ENCODE measurements at places on chromosomes 1 and 21.

DNA sequence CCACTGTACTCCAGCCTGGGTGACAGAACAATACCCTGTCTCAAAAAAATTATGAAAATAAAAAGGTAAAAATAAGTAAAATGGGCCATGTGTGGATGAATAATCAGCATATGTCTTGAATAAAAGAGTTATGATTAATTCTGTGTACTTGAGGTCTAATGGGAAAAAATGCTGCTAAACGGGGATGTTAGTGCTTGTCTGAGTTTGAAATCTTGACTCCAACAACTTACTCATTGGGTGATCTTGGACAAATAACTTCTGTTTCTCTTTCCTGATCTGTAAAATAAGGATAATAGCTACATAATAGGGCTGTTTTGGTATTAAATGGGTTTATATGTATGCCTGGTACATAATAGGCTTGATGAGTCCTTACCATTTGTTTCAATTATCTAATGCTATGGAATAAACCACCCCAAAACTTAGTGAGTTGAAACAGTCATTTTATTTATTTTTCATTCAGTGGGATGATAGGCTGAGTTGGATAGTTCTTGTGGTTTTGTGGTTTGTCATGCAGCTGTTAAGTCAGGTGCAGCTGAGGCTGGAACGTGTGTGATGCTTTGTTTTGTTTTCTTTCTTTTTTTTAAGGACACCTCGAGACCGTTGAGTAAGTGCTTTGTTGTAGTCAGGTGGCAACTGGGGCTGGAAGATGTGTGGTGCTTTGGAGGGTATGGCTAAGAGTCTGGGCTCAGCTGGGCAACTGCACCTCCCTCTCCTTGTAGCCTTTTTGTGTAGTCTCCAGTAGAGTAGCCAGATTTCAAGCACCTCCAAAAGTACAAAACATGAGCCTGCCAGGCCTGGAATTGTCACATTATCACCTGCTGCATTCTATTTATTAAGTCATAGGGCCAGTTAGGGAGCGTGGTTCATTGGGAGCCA is 4.9 kb downstream of the MDM4 start:
- DNase-seq, result no peak

- DNase-seq, result no peak
These were observed 6.6 kb downstream of the LINGO4 start for GRCh38 chr1:151798571-151798970.

DNA sequence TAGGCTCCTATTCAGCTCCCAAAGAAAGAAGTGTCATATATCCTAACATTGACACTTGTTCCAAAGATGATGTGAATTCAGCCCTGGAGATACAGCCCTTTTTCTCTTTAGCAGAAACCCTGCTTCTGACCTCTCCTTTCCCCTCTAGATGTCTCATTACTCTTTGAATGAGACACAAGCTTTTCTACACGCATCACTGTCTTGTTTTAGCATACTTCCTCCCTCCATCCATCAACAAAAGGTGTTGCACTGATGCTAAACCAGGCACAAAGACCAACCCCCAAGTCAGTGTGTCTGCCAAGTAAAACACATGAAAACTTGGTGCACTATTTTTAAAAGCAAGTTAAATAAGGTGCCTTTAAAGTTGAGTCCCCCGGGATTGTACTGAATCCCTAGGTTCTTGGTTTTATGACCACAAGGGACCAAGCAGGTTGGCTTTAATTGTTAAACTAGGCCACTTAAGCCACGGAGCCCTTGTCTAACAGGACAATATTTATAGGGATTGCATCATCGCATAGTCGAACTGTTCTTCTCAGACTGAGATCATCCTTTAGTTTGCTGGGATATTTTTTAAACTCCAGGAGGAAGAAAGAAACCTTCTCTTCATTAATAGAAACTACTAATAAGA is 101.0 kb upstream of the GUCA2B start:
- no peak for DNase-seq

DNA sequence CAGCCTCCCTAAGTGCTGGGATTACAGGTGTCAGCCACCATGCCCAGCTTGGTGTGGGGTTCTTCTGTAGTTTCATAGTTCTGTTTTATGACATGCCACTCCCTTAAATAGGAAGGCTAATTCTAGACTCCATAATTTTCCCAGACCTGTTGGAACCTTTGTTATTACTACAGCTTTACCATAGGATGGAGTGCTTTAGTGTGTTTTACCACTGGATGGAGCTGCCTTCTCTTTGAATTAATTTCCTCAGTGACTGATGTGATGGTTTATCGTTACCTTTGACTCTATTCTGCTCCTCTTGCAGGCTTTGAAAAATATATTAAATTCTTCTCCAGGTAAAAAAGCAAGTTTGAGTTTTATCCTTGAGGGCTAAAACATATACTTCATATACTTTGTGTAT is 84.6 kb upstream of the NEK7 start:
- no peak for DNase-seq

- no peak for DNase-seq
These were observed 15.7 kb downstream of the AVPR1B start for GRCh38 chr1:206101351-206102045.

GRCh38 chr1:218401998-218402785 is 57.1 kb downstream of the TGFB2 start:
- DNase-seq, result no peak

DNA sequence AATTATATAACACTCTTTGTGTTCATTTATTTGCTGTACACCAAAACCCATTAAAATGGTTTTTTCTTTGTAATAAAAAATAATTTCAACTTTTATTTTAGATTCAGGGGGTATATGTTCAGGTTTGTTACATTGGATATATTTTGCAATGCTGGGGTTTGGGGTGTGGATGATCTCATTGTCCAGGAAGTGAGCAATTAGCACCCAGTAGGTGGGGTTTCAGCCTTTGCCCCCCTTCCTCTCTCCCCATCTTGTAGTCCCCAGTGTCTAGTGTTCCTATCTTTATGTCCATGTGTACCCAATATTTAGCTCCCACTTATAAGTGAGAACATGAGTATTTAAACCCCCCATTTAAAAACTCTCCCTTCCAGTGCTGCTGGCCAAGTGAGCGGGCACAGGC is 184.6 kb downstream of the RHOU start:
- DNase-seq, result no peak

- no peak for DNase-seq
These were observed 9.8 kb downstream of the PLA2G4A start for GRCh38 chr1:186838380-186839040.

DNA sequence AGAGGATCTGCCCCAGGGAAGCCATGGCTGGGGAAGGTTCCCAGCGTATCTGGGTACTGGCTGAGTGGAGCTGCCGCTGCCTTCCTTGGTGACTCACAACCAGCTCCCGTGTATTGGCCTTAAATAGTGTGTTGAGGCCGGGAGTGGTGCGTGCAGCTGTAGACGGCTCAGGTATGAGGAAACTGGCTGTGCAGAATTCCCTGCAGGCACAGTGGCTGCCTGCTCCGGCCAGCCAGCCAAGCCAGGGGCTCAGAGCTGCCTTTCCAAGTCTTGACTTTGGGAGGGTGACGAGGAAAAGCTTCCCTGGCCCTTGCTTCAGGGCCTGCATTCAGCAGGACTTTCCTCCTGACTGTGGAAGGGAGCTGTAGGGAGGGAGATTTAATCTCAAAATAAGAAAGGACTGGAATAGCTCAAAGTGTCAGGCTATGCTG is at the start of gene VTCN1:
Gene VTCN1, minus strand, starts transcription at position 97 of the 431 bp plus-strand sequence. Its CDS starts 72 bp downstream, at position 25.
- no peak for DNase-seq

GRCh38 chr1:187476671-187477070 is 647.9 kb downstream of the PLA2G4A start:
- no peak for DNase-seq

DNA sequence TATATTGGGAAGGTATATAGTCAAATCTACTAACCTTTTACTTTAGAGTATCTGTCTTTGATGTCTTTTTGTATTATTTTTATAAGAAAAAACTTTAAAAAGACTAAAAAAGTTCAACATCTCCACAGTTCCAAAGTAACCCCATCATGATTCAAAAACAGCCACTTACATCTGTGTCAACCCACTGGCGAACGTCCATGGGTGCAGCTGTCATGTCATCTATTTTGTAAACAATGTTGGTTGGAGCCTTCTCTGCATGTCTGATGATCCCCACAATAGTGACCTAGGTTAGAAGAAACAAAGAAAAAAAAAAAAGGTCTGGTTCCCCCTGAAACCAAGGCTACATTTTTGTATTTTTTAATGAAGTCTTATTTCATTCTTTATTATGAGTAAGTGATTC is 28.0 kb upstream of the SMPDL3B start:
- no peak for DNase-seq

DNA sequence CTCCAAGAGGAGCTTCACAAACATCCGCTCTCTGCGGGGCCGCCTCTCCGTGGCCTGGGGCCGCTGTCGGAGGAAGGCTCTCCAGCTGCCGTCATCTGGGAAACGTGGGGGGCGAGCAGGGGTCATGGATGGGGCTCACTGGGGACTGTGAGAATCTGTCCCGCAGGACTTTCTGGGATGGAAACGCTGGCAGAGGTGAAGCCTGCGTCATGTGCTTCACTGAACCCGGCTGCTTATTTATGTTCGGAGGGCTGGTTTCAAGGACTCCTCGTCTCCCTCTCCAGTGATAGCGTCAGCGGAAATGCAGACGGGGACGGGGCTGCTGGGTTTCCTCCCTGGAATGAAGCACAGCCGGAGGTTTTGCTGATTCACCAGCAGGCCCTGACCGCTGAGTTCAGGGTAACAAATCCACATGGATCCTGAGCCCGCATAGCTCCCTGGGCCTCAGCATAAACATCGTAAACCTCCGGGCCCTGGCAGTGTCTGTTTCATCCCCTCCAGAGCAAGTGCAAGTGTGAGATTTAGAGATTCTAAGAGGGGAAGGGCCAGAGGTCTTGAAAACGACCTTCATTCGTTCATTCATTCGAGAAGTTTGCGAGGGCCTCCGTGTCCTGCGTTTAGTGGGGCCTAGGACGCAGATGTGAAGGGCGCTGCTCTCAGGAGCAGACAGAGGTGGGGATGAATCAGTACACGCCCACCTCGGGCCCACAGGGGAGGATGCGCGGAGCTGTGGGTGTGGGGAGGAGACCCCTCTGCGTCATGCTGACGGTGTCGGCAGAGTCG is 7.0 kb upstream of the POFUT2 start:
- DNase-seq, result no peak

GRCh38 chr1:164830628-164831027 is 271.6 kb downstream of the PBX1 start:
- no peak for DNase-seq

GRCh38 chr1:35044431-35044830 is 12.7 kb upstream of the ZMYM6 start:
- DNase-seq, result no peak

DNA sequence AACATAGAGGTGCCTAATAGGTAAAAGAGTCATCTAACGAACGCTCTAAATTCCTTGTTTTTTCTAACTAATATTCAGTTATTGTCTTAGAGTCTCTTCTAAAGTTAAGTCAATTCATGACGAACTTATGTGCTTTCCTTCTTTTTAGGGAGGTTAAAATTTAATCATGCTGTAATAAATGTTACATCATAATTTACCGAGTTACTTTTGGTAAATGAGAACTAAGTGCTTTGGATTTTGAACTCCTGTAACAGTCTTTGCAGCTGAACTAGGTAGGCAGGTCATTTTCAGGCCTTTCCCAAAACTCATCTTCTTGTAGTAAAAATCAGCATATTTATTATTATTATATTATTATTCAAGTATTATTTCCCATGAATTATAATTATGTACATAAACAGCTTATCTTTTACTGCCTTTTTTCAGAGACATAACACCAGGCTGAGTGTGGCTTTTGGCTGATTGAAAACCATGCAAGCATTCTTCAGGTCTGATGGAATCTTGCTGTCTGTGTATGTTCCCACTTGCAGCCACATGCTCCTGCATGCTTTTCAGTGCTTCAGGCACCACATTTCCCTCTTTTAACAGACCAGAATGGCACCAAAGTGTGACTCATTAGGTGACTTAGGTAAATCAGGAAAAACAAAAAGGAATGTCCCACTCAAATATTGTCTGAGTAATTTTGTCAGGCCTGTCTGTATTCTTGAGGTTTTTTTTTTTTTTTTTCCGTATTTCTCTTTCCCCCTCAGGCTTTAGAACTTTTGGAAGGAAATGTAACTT is 81.0 kb upstream of the CD55 start:
- no peak for DNase-seq

DNA sequence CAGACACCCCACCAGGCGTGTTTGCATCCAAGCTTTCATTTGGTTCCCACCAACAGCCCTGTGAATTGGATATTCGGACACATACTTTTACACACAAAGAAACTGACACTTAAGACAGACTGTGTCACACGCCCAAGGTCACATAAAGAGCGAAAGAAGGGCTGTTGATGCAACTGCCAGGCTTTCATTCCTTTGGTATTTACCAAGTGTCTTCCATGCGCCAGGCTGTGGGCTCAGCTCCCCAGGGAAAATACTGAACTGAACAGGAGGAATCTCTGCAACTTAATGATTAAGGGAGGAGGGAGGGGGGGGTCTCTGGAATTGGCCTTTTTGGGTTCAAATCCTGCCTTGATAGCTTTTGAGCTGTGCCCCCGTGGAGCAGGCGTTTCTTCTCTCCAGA is 122.8 kb downstream of the ACTL8 start:
- DNase-seq, result no peak

- no peak for DNase-seq
These were observed 10.0 kb upstream of the C8A start for GRCh38 chr1:56844545-56845136.

DNA sequence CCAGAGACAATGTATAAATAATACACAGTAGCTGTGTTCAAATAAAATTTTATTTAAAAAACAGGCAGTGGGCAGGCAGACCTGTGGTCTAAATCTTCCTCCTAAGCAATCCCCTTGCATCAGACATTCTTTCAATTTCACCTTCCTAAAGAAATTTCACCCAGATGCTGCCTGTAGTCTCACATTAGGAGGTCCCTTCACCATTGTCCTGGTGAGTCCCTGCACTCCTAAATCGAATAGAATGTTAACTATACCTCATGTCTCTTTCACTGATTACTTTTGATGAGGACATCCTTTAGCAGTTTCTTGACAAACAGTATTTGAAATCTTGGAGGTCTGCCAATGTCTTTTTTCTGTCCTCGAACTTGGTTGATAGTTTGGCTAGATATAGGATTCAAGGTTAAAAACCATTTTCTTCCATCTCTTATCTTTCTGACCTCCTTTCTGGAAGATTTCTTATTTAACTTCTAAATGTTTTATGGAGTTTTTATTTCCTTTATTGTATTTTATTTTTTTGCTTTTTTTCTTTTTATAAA is 77.5 kb downstream of the LPGAT1 start:
- DNase-seq, result no peak

- DNase-seq, result no peak
These were observed 106.0 kb downstream of the ESRRG start for GRCh38 chr1:216617081-216617875.

DNA sequence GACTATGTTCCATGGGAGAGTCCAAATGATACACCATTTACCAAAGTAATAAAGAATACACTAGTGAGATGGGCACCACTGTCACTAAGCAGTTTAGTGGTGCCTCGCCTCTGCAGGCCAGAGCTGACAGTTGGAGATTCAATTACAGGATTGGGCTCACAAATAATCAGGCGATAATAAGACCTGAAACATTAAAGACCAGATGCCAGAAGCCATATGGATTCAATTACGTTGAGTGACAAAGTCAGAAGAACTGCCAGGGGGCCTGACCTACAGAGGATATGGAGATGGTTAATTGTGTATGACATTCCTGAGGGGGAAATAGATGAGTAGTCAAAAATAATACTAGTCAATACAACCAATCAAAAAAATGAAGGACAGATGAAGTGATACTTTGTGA is 65.2 kb upstream of the ST6GALNAC5 start:
- no peak for DNase-seq

GRCh38 chr1:99758073-99758511 is 8.3 kb downstream of the FRRS1 start:
- no peak for DNase-seq

Measured in stimulated activated CD4-positive, alpha-beta T cell treated with anti-CD3 and anti-CD28 coated beads, Interleukin-2, amount 100 ng/mL, for 48 hours (primary cell).